Small intestine (tissue), 16 donors: ENCODE measurements at places on chromosomes 13 and 19. TPM values are rescaled to one million over a fixed set of nuclear protein-coding genes. Genes with fewer than 3 reads are reported as not detected.

PRX gene
- polyA plus RNA-seq, result 0.45 TPM

SMIM44 gene
- not detected for polyA plus RNA-seq

IL17D gene
- polyA plus RNA-seq, result 28.4 TPM

ATP4B gene
- polyA plus RNA-seq, result not detected

TMEM221 gene
- 0.07 TPM for polyA plus RNA-seq

S1PR4 gene
- polyA plus RNA-seq, result 2.4 TPM

ZNF296 gene
- 6.5 TPM for polyA plus RNA-seq

DNA sequence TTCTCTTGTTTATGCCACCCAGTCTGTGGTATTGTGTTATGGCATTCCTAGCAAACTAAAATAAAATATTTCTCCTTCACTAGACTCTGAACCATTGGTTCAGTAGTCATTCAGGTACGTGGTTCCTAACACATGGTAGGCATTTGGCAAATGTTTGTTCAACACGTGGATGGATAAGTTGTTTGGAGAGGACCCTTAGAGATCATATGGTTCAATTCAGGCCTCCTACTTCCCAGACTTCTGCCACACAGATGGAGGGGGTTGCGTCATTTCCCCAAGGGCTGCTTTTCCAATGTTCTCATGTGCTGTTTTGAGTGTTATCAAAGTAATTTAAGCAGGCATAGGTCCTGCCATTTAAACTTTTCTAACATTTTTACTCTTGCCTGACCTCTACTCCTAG lies 6.7 kb downstream of the CXCL17 start:
- no peaks in the 10 kb centered on the region for H3K27me3 ChIP-seq
- no peak overlapping the region for H3K4me3 ChIP-seq
- no peaks in the 10 kb centered on the region for H3K36me3 ChIP-seq
- H3K4me1 ChIP-seq, result peaks cover 20% of the 10 kb centered on the region
- no peak overlapping the region for H3K27ac ChIP-seq

DNA sequence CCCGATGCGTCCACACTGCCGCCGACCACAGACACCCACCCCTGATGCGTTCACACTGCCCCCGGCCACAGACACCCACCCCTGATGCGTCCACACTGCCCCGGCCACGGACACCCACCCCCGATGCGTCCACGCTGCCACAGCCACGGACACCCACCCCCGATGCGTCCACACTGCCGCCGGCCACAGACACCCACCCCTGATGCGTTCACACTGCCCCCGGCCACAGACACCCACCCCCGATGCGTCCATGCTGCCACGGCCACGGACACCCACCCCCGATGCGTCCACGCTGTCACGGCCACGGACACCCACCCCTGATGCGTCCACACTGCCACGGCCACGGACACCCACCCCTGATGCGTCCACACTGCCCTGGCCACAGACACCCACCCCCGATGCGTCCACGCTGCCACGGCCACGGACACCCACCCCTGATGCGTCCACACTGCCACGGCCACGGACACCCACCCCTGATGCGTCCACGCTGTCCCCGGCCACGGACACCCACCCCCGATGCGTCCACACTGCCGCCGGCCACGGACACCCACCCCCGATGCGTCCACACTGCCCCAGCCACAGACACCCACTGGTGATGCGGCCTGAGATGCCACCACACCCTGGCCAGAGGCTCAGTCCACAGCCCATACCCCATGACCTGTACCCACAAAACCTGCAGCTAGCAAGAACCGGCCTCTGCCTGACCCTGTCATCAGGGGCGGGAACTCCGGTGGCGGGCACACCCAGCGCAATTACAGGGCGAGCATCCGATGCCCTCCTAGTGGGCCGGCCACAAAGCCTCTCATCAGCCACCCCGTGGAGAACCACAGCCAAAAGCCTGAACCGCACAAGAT lies 28.4 kb downstream of the RASA3 start:
- DNase-seq, result no peak
- H3K27ac ChIP-seq, result no peak overlapping the region
- H3K4me3 ChIP-seq, result no peak overlapping the region
- H3K27me3 ChIP-seq, result no peaks in the 10 kb centered on the region
- H3K36me3 ChIP-seq, result no peaks in the 10 kb centered on the region
- H3K4me1 ChIP-seq, result no peaks in the 10 kb centered on the region

DNA sequence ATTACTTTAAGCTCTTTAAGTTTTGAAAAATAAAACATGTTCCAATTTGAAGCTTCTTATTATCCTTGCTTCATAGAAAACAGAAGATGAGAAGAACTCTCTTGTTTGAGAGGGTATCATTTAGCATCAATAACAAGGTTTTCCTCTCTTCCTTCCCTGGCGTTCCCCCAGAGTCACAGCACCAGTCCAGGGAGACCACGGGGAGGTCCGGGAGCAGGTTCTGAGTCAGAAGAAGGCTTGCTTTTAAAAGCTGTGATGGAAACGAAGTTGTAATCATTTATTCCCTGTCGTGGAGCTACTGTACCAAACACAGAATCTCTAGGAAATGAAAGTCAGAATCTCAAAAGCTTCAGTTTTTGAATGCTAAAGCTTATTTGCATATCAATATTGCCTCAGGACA lies 174.0 kb upstream of the LSM14A start:
- no peak overlapping the region for H3K4me3 ChIP-seq
- no peaks in the 10 kb centered on the region for H3K36me3 ChIP-seq
- no peak overlapping the region for H3K27ac ChIP-seq
- no peak for DNase-seq

GRCh38 chr19:7868326-7868670 lies 5.9 kb downstream of the PRR36 start:
- peak overlapping the region; percentile 39 for H3K4me3 ChIP-seq
- no peak for DNase-seq
- peaks cover 12% of the 10 kb centered on the region for H3K27me3 ChIP-seq
- peak overlapping the region; percentile 84 for H3K27ac ChIP-seq
- no peaks in the 10 kb centered on the region for H3K36me3 ChIP-seq
- peaks cover 3% of the 10 kb centered on the region for H3K4me1 ChIP-seq

GRCh38 chr19:18291590-18292461 lies 10.4 kb upstream of the JUND start:
- peaks cover 39% of the 10 kb centered on the region for H3K4me1 ChIP-seq
- H3K36me3 ChIP-seq, result no peaks in the 10 kb centered on the region
- DNase-seq, result peak; percentile 94
- peak overlapping the region; percentile 56 for H3K4me3 ChIP-seq

DNA sequence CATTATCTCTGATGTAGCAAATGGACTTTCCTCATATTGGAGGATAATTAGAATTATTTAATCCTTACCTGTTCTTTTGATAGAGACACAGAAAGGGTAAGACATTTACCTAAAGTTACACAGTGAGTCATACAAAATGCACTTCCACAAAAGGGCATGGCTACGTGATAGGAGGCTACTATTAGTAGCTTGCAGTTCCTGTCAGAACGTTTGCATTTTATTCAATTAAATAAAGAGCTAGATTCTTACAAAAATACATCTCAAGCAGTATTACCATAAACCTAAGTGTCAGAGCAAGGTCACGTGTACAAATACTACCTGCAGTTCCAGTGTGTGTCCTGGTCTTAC lies 120.6 kb downstream of the ESD start:
- no peak overlapping the region for H3K27ac ChIP-seq
- no peaks in the 10 kb centered on the region for H3K27me3 ChIP-seq
- no peak overlapping the region for H3K4me3 ChIP-seq
- no peak for DNase-seq

GRCh38 chr19:57321751-57322150 lies 1.5 kb downstream of the ZNF543 start:
- DNase-seq, result no peak
- peaks cover 11% of the 10 kb centered on the region for H3K4me1 ChIP-seq
- no peak overlapping the region for H3K27ac ChIP-seq
- H3K4me3 ChIP-seq, result peak overlapping the region; percentile 99

DNA sequence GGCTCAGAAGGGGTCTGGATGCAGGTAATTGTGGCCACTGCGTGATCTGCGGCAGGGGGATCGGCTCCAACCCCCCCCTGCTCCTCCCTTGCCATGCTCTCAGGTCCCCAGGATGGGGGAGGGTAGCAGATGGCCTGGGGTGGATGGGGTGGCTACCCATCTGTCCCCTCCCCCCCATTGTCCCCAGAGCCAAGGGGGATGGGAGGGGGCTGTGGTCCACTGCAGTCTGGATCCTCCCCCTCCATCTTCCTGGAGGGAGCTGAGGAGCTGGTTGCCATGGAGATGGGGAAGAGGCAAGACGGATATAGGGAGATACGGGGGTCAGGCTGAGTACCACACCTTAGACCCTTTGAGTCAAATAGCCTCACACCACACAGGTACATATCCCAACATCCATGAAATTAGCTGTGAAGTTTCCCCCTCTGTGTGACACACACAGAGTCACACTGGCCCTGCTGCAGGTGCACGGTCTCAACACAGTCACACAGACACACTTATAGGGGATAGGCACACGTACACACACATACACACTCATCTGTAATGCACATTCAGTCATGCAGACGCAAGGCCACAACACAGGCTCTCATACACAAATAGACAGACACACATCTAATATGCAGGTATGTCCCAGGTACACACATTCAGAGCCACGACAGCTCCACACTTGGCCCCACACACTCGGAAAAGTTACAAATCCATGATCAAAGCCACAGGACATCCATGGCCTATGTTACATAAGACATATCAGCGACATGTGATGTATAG lies 1.8 kb upstream of the NOVA2 start:
- H3K27me3 ChIP-seq, result peaks cover 3% of the 10 kb centered on the region
- no peak overlapping the region for H3K27ac ChIP-seq
- no peaks in the 10 kb centered on the region for H3K4me1 ChIP-seq
- no peak overlapping the region for H3K4me3 ChIP-seq

DNA sequence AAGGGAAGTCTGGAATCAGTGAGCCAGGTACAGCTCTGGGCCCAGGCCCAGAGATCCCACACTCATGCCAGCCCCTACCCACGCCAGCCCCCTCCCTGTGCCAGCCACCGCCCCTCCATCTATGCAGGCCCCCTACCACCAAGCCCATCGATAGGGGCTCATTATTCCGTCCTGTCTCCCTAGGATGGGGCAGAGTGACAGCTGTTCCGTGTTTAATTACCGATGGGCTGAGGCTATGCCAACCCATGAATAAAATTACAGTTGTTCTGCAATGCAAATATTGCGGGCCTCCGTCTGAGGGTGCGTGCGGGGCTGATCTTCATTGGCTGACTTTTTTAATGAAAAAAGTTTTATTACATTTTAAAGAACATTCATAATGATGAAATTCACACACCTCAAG lies 35.6 kb upstream of the PEPD start:
- H3K27me3 ChIP-seq, result no peaks in the 10 kb centered on the region
- no peak overlapping the region for H3K27ac ChIP-seq
- H3K4me1 ChIP-seq, result no peaks in the 10 kb centered on the region
- no peak overlapping the region for H3K4me3 ChIP-seq

- peak; percentile 81 for DNase-seq
- H3K27me3 ChIP-seq, result no peaks in the 10 kb centered on the region
- peaks cover 27% of the 10 kb centered on the region for H3K4me1 ChIP-seq
- peak overlapping the region; percentile 63 for H3K4me3 ChIP-seq
- H3K27ac ChIP-seq, result peak overlapping the region; percentile 94
These were observed 967 bp upstream of the TPT1 start for GRCh38 chr13:45341799-45342500.

DNA sequence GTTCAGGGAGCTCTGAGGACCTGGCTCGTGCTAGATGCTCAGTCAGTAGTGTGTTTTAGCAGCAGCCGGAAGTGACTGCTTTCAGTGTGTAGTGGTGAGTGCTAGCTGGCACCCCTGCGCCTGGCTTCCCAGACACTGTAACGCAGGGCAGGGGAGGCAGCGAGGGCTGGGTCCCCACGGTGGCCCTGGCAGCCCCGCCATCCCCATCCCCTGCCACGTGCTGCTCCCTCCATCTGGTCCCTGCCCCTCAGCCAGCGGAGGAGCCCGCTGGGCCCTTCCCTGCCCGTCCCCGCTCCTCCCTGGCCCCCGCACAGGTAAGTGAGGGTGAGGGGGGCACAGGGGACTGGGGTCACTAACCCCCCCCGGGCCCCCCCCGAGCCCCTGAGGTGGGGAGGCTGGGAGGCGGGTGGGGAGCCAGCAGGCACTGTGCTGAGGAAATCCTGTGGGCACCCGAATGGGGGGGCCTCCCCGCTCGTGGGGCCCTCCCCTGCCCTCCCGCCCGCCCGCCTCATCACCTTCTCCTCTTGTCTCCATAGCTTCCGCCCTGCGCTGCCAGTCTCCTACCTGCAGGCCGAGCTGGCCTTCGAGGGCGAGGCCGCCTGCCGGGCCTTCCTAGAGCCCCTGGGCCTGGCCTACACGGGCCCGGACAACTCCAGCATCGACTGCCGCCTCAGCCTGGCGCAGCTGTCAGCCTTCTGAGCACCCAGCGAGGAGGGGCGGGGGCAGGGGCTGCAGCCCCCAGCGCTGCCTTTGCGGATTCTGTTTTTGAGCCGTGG lies 3.2 kb downstream of the LENG9 start:
- H3K4me1 ChIP-seq, result peaks cover 23% of the 10 kb centered on the region
- no peak for DNase-seq
- peaks cover 7% of the 10 kb centered on the region for H3K36me3 ChIP-seq
- H3K27ac ChIP-seq, result no peak overlapping the region

GRCh38 chr19:48196933-48197665 lies 26.6 kb downstream of the ZSWIM9 start:
- no peak overlapping the region for H3K4me3 ChIP-seq
- no peaks in the 10 kb centered on the region for H3K4me1 ChIP-seq
- H3K27me3 ChIP-seq, result no peaks in the 10 kb centered on the region
- DNase-seq, result no peak
- H3K27ac ChIP-seq, result no peak overlapping the region
